NCI-H446 treated with DMSO at 0.1 percent for 48 hours (cell line): ENCODE measurements at places on chromosomes 1 and 21.

- no peak for DNase-seq
Measured at GRCh38 chr1:201295346-201295745, 12.0 kb downstream of the PKP1 start.

- DNase-seq: no peak
Measured at GRCh38 chr1:150021191-150021694, 10.7 kb upstream of the OTUD7B start.

DNA sequence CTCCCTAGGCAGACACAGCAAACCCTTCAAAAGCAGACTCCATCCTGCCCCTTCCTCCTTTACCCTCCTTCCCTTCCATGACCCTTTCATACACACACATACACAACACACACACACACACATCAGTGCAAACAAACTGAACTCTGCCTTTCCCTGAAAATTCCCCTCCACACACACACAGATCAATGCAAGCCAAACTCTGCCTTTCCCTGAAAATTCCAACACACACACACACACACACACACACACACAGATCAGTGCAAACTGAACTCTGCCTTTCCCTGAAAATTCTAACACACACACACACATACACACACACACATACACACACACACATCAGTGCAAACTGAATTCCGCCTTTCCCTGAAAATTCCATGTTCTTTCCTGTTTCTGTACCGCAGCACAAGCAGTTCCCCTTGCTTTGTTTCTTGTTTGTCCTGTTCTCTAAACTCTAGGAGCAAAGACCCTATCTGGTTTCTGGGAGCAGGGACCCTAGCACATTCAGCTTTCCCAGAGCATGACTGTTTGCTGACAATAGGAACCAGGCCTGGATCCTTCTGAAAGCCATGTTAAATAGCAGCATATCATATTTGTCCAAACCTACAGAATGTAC lies 91.0 kb downstream of the PTPN14 start:
- no peak for DNase-seq

DNA sequence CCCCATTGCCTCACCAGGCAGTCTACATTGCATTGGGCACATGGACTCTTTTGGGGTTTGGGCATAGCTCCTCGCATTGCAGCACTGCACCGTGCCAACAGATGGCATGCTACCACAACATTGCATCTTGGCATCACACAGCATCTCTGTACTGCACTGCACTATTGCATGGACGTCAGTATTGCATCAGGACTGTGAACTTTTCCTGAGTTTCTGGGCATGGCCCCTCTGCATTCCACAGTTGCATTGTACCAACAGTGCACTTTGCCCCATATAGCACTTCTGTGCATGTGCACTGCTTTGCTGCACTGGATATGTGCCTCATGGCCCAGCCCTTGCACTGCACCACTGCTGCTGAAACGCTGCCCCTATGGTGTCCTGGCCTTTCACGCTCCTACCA lies 9.6 kb downstream of the PTPRU start:
- DNase-seq: no peak

DNA sequence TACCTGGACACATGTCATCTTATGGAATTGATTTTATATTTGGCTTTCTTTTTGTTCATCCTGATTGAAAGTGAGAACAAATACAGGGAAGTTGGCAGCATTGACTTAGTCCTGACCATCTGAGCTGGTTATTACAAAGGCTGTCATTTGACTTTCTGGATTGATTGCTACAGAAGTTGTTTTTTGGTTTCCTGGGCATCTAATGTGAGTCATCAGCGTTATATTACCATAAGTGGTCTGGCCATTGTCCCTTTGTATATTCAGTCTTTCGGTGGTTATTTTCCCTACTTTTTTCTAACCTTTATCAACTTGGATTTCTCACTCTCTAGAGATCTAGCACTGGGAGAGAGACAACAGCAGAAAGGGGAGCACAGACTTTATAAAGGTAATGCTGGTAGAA lies 1646.5 kb downstream of the MRPL39 start:
- DNase-seq: no peak
